ENCODE measurements at places on chromosomes 4 and X.

DNA sequence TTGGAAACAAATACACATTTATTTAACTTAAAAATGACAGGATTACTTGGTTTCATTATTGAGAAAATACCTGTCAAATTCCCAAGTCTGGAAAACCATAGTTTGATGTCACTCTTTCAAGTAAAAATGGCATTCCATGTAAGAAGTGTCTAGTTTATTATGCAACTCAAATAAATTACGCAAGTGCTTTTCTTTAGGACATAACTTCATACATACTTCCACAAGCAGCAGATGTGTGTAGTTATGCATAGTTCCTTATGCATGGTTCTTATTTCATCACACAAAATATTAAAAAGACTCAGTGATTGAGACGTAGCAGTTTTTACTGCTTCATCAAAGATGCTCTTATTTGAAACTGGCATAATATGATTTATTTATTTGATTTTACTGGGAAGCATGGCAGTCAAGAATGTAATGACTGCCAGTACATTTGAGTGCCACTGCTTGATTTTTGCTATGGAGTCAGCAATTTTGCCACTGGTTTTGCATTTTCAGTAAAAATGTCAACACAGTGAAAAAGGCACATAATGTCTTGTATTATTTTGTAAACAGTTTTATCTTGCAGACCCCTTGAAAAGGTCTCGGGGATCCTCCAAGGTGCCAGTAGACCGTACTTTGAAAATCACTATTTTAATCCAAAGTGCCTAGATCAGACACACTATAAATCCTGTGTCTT is 62.1 kb downstream of the CLCN3 start:
- peak; percentile 67 for DNase-seq

DNA sequence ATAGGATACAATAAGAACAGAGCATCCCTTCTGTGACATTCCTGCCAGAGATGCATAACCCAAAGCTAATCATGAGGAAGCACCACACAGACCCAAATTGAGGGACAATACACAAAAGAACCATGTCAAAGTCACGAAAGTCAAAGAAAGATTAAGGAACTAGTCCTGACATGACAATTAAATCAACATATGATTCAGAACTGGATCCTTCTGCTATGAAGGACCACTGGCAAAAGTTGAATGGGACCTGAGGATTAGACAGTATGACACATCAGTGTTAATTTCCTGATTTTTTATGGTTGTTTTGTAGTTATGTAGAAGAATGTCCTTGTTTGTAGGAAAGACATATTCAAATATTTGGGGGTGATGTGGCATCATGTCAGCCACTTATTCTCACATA is 13.9 kb downstream of the ACOT9 start:
- DNase-seq = no peak

DNA sequence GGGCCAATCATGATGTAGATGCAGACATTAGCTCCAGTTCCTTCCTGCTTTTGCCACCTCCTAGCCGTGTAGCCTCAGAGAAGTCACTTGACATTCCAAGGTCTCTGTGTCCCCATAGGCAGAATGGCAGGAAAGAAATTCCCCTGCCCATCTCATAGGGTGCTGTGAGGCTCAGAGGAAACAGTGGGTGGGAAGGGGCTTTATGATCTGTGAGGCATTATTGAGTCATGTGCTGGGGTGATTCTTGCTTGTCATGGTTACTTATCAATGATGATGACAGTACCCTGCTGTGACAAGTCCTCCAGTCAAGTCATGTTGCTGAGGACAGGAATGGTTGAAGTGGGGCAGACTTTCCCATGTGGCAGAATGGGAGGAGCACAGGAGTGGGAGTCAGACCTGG is 63.7 kb downstream of the MSX1 start:
- DNase-seq = no peak

- no peak for DNase-seq
These were observed 79.6 kb downstream of the MAPK10 start for GRCh38 chr4:86280246-86280645.

GRCh38 chr4:25377572-25378436 is 741 bp downstream of the ANAPC4 start:
- peak; percentile 4 for DNase-seq

GRCh38 chr4:174016251-174016650 is 267.2 kb downstream of the FBXO8 start:
- no peak for DNase-seq

DNA sequence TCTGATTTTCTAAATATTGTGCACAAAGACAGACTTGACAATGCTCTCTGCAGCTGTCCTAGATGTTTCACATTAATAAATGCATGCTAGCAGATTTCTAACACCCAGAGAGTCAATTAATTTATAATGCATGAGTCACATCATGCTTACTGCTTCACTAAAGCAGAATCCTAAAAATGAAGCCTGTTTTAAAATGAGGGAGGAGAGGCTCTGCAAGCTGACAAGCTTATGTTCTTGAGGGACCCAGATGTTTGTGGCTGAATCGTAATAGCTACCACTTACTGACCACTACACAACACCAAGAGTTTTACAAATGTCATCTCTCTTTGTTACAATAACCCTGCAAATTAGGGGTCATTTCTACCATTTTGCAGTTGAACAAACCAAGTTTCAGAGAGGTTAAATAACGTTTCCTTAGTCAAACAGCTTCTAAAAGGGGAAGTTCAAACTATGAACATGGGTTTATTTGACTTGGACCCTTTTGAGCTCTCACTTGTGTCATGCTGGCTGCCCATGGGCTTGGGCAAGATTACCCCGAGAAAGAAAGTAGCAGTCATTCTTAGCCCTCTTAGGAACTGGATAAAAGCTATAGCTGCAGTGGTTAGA is 262.7 kb upstream of the ETNPPL start:
- DNase-seq = no peak

Measured in fibroblast of pulmonary artery (primary cell).